RWPE2 (cell line): ENCODE measurements at places on chromosomes 2 and 18.

DNA sequence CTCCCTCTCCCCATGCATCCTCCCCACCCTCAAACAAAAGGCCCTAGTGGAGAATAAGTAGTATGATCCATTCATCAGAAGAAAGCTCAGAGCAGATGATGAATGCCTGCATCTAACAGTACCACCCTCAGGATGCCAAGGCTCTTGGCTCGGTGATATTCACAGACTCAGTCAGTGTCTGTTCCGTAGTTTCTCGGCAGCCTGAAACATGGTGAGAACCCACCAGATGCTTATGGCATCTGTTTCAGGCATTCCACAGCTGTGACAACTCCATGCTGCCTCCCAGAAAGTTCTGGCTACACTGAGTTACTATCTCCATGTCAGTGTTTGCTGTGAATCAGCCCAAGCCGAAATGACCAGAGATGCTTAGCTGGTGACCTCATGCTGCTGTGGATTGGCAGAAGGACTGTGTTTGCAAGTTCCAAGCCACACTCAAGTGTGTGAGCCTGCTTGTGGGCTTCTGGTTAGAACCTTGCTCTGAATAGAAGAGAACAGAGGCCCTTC, 83.9 kb downstream of the WDSUB1 start:
- no peak for DNase-seq

- no peak for DNase-seq
These were observed 7.9 kb upstream of the CCBE1 start for GRCh38 chr18:59705145-59705544.

- no peak for DNase-seq
These were observed 1.7 kb downstream of the EN1 start for GRCh38 chr2:118845522-118846441.

DNA sequence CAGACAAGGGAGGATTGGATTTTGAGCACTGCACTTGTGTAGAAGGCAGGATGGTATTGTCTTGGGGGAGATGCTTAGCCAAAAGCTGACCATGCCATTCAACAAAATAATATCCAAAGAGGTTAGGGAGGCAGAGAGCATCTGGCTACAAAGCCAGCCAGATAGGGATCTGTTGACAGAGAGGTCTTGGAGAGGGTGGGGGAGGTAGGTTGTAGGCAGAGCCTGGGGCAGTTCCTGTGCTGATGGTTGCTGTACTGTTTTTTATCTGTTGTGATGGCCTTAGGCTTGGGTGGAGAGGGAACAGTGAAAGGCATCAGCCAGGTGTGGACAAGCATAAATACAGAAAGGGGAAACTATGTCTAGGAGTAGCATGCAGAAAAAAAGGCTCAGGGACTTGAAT, 100.9 kb downstream of the AQP4 start:
- no peak for DNase-seq

- no peak for DNase-seq
These were observed 27.7 kb upstream of the SEMA4C start for GRCh38 chr2:96897491-96898134.
